ENCODE measurements at places on chromosomes 2 and 18.

GRCh38 chr2:241933179-241933911, 63.8 kb downstream of the RTP5 start:
- DNase-seq = no peak

GRCh38 chr2:40298026-40298425, 153.9 kb downstream of the SLC8A1 start:
- DNase-seq = no peak

- no peak for DNase-seq
Observed at GRCh38 chr18:35241448-35241804, 592 bp downstream of the ZNF397 start.

GRCh38 chr2:3588084-3588483, 6.8 kb upstream of the COLEC11 start:
- DNase-seq = no peak

DNA sequence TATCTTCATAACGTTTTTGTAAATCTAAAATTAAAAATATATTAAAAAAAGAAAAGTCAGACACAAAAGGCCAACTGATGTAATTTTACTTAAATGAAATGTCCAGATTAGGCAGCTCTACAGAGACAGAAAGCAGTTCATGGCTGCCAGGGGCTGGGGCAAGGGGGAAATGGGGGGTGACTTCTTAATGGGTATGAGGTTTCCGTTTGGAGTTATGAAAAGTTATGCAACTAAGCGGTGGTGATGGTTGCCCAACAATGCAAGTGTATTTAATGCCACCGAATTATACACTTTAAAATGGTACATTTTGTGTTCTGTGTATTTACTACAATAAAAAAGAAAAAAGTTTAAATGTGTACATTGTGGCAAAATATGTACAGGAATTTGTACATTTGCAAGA, 70.2 kb upstream of the TEX51 start:
- no peak for DNase-seq

DNA sequence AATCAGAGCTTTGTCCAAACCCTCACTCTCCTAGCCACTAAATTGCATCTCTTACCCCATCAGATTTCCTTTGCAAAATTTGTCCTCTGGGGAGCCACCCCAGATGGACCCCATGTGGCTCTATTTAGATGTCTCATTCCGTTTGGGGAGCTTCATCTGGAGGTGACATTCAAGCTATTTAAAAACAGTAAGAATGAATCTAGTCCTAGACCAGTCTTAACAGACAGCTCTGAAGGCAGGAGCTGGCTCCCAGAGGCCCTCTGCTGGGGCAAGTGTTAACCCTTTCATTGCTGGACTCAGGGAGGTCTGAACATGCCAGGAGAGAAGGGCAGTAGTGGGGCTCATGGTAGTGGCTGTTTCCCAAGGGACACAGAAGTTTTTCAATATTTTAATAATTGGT, 59.2 kb downstream of the RPL37A start:
- no peak for DNase-seq

DNA sequence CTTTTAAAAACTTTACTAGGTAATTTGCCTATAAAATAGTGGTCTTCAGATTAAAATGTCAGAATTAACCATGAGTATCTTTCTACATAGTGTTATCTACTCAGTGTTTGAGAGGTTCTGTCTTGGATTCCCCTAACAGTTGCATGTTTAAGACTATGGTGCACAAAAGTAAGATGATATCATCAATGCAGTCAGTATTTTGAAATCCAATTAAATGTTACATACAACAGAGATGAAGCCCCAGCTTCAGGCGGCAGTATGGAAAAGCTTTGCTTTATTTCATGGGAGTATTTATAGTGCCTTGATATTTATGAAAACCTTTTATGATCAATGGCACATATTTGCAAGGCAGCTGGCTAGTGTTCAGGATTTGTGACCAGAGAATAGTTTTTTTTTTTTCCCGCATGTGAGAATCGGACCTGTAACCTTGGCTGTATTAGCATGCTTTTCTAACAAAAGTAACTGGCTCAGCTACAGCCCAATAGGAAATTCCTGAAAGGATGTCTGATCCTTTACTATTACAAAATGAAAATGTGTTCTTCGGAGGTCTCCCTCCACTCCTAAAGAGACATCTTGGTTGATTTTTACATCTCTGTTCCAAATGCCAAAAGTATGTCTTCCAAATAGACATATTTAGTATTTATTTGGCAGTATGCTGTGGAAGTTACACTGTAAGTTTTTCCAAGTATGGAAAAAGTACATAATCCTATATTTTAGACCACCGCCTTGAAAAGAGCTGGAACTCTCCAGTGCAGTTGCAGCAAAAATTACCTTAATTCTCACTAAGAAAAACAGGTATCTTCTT, 319.3 kb upstream of the UBE2E3 start:
- DNase-seq = no peak

- no peak for DNase-seq
Observed at GRCh38 chr2:216698895-216699294, 3.5 kb upstream of the IGFBP5 start.
